ENCODE measurements at places on chromosomes 16 and 17. TPM values are rescaled to one million over a fixed set of nuclear protein-coding genes. Genes with fewer than 3 reads are reported as not detected.

NPIPB9 gene
- not detected for total RNA-seq

HOXB7 gene
- 45.3 TPM for total RNA-seq

GPR142 gene
- total RNA-seq, result not detected

CHST4 gene
- total RNA-seq, result not detected

DBNDD1 gene
- total RNA-seq, result 5.7 TPM

Data from mammary microvascular endothelial cell (primary cell).